RPMI8226 (cell line): ENCODE measurements at places on chromosomes 12 and 14.

DNA sequence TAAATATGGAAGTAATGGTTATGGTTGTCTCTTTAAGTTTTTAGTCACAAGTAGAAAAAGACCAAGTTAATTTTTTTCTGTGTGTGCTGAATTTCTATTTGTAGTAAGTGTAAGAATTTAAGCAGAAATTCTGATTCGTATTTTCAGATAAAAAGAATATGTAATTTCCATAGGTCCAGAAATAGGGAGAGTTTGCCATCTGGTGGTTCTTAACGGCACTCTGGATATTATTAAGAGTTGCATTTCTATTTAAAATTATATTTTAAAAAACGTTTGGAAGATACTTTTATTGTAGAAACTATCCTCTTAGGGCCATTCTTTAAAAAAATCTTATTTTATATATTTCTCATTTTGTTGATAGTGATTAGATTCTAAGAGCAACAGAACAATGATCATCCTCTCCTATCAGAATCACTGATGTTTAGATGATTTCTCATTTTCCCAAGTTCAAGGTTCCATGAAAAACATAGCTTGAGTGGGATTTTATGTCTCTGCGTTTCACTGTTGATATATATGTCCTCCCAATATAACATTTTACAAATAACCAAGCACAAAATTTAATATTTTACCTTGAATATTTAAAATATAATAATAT is 88.3 kb downstream of the LRRK2 start:
- DNase-seq = no peak

- no peak for DNase-seq
These were observed at the start of gene IFI27 for GRCh38 chr14:94110552-94111181. Gene IFI27 (plus strand): TSS chr14:94110736.

- DNase-seq = no peak
These were observed 19.6 kb downstream of the NINJ2 start for GRCh38 chr12:643475-644302.

- no peak for DNase-seq
These were observed 146.9 kb downstream of the BCL11B start for GRCh38 chr14:99125113-99125512.

DNA sequence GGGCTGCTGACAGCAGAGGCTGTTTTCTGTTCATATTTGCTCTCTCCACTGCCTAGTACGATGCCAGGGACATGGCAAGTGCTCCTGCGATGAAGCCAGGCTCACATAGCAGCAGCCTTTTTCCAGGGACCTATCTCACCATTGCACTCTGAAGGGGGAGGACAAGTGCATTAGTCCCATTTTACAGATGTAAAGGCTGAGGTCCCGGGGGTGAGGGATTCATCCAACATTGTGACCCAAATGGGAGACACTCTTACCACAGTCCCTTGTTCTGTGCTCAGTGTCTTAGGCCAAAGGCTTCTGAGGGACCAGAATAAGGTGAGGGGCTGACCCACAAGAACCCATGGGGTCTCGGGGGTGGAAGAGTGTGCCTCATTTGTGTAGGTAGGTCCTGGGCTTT is 21.6 kb upstream of the ESRRB start:
- no peak for DNase-seq

GRCh38 chr14:106872611-106873446 is 1346.4 kb downstream of the TMEM121 start:
- DNase-seq = no peak

- no peak for DNase-seq
These were observed 19.5 kb upstream of the CERS5 start for GRCh38 chr12:50186681-50187080.

- no peak for DNase-seq
These were observed 768 bp downstream of the OXA1L start for GRCh38 chr14:22767323-22767589.

- DNase-seq = no peak
These were observed 16.6 kb downstream of the RPH3A start for GRCh38 chr12:112808156-112808555.

DNA sequence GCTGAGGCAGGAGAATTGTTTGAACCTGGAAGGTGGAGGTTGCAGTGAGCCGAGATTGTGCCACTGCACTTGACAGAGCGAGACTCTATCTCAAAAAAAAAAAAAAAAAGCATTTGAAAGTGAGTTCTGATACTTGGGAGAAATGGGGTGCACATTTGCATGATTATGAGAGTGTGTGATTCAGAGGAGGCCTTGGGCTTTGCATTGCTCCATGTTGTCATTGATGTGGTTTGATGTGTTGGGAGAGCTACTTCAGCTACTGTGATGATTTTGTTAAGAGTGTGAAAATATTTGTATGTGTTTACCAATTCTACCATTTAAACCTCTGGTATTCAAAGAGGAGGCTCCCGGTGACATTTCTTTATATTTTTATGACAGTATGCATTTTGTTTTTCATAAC is 24.4 kb downstream of the DRAM1 start:
- no peak for DNase-seq

DNA sequence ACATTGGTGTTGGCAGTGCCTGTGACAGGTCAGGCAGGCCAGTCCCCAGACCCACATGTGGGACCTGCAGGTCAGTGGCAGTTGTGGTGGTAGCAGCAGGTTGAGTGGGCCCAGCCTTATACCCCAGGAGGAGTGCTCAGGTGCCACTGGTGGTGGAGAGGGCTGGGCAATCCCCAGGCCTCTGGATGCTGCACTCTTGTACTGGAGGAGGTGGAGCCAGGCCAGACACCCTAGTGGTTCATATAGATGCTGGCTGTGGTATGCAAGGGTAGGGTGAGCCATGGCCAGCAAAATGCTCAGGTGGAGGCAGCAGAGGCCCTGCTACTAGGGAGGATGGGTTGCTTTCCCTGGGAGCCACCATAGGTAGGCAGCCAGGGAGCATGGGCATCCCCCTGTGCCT is 190.4 kb upstream of the TMPO start:
- no peak for DNase-seq

GRCh38 chr12:3436461-3437065 is 54.4 kb upstream of the PRMT8 start:
- DNase-seq = no peak

DNA sequence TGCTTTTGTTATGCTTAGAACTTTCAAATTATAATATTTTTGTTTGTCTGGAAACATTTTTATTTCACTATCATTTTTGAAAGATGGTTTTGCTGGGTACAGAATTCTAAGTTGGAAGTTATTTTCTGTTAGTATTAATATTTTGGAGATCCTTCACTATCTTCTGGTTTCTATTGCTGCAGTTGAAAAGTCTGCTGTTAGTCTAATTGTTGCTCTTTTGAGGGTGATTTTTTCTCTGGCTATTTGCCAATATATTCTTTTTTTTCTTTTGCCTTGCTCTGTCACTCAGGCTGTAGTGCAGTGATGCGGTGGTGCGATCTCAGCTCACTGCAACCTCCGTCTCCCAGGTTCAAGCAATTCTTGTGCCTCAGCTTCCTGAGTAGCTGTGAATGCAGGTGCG is 28.2 kb upstream of the ARID2 start:
- DNase-seq = no peak

DNA sequence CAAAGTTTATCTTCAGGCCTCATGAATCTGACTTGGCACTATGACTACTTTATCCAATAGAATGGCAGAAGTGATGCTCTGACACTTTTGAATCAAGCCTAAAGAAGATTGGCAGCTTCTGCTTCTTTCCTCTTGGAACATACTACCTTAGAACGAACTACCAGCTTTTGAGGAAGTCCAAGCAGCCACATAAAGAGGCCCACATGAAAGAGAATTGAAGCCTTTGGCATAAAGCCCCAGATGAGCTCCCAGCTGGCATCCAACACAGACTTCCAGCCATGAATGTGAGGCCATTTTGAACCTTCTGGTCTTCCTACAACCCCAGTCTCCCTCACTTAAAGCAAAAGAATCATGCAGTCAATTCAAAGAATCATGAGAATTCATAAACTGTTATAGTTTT is 65.8 kb downstream of the EEA1 start:
- no peak for DNase-seq

DNA sequence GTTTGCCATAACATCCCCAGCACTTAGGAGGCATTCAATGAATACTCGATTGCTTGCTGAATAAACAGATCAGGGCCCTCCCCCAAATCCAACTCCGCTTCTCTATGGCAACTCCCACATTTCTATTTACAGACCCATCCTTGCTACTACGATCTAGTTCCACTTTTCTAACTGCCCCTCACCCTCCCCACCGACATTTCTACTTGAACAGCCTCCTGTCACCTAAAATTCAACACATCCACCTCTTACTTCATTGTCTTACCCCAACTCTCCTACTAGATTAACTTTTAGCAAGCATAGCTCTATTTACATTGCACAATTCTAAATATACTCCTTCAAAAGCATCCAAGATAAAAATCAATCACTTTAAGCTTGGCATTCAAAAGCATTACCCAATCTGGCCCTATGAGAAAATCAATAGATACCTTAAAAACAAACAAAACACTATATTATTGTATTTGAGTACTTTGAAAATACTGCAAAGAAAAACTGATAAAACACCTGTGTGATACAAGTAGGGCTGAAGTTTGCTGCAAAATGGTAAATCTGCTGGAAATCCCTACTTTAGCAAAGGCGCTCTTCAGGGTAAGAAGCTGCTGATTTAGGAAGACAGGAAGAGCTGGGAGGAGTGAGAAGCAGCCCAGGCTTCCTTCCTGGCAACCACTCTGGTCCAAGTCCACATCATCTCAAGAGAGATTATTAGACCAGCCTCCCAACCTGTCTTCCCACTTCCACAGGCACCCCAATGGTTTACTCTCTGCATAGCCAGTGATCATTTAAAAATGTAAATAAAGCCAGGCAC is 96.4 kb downstream of the HECTD4 start:
- no peak for DNase-seq

- DNase-seq = no peak
These were observed 47.1 kb downstream of the MDM2 start for GRCh38 chr12:68855111-68855510.

- no peak for DNase-seq
These were observed 925 bp upstream of the NANOG start for GRCh38 chr12:7788294-7788660.

- no peak for DNase-seq
These were observed 60.9 kb upstream of the ARID2 start for GRCh38 chr12:45668641-45669040.

- no peak for DNase-seq
These were observed 24.8 kb upstream of the PKP2 start for GRCh38 chr12:32921397-32921796.

DNA sequence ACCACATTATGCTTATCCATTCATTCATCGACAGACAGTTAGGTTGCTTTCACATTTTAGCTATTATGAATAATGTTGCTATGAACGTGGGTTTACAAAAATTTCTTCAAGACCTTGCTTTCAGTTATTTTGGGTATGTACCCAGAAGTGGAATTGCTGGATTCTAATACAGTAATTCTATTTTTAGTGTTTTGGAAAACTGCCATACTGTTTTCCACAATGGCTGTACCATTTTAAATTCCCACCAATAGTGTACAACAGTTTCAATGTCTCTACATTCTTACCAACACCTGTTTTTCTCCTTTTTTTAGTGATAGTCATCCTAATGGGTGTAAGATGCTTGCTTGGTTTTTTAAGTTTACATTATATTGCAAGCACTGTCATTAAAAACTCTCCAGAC is 147.5 kb downstream of the ZFP36L1 start:
- no peak for DNase-seq

DNA sequence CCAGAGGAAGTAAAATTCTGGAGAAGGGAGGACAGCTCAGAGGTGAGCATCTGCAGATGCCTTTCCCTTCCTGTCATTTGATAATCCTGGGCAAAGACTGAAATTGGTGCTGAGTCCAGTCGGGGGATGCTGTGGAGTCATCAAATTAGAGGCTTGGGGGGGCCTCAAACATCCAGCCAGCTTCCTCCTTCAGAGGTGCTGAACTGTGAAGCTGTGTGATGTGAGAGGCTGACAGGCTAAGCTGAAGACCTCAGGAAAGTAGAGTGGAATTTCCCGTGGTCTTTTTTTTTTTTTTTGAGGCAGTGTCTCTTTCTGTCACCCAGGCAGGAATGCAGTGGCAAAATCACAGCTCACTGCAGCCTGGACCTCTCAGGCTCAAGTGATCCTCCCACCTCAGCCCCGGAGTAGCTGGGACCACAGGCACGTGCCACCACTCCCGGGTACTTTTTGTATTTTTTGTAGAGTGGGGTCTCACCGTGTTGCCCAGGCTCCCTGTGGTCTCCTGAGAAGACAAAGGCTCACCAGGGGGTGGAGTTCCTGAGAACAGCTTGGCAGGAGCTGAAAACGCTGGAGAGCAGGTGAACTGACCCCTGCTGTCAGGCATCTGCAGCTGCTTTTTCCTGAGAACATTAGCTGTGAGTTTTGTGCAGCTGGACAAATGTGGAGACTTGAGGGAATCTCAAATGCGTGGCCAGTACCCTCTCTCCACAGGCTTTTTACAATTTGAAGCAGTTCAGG is 6.1 kb upstream of the TCL1B start:
- DNase-seq = no peak

GRCh38 chr12:55682087-55682796 is 25.5 kb downstream of the ITGA7 start:
- DNase-seq = no peak

- no peak for DNase-seq
These were observed 6.3 kb downstream of the FRS2 start for GRCh38 chr12:69476276-69477017.

DNA sequence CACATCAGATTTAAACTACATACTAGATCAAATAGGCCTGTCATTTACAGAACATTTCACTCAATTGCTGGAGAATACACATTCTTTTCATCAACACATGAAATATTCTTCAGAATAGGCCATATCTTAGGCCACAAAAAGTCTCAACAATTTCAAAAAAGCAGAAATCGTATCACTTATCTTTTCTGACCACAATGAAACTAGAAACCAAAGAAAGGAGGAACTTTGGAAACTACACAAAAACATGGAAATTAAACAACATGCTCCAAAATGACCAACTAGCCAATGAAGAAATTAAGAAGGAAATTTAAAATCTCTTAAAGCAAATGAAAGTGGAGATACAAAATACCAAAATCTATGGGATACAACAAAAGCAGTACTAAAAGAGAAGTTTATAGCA is 35.1 kb downstream of the PARP11 start:
- DNase-seq = no peak

DNA sequence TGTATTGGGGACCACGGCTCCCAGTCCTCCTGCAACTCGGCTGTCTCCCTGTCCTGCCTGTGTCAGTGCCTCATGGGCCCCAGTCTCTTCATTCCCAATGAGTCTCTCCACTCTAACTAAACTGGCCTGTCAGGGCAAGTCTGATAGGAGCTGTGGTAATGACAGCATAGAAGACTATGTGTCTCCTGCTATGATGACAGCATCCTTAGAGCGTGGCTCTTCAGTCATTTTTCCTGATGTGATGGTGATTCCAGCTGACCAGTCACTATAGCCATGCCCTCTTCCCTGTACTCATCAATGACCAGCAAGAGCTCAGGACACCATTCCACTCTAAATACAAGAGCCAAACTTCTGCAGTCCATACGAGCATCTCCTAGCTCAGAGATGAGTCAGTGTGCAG is 339.8 kb downstream of the PCNX1 start:
- no peak for DNase-seq
